ENCODE measurements at places on chromosomes 4 and X. TPM values are rescaled to one million over a fixed set of nuclear protein-coding genes. Genes with fewer than 3 reads are reported as not detected.

Gene CNOT6L
- total RNA-seq = 22.2 TPM

DNA sequence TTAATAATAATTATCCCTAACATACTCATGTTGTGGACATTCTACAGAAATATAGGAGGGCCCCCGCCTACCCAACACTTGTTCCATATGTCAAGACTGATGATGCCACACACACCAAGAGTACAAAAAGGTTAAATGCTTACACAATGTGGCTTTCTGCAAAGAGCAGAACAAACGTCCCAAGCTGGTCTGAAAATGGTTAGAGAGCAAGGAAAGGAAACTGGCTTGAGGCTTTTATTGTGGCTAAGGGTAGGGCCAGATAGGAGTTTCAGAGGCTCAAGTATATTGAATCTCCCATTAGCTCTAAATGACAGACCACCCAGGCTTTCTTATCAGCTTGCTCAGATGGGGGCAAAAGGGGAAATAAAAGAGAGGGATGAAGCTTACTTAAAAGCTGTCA is 134.1 kb upstream of the C1QTNF7 start:
- no peak for DNase-seq

- DNase-seq = peak; percentile 68
These were observed 160.4 kb downstream of the CPEB2 start for GRCh38 chr4:15162465-15163283.

DNA sequence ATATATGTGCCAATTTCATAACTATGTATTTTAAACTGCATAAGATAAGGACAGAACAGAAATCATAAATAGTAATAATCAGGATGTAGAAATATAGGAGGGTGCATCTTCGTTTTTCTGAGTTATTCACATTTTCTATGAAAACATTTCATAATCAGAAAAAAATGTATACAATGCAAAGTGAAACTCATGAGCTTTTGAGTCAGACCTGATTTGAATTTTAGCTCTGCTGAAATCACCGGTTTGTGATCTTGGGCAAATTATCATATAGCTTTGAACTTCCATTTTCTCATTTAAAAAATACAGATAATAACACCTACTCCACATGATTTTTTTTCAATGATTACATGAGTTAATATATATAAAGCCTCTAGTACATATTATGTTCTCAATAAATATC is 106.9 kb downstream of the KDR start:
- DNase-seq = no peak

GRCh38 chrX:17164079-17164478 is 210.9 kb upstream of the NHS start:
- DNase-seq = no peak

Measured in fibroblast of the aortic adventitia (primary cell).